Activated naive CD8-positive, alpha-beta T cell treated with anti-CD3 and anti-CD28 coated beads for 36 hours (primary cell): ENCODE measurements at places on chromosomes 3 and 15. TPM values are rescaled to one million over a fixed set of nuclear protein-coding genes. Genes with fewer than 3 reads are reported as not detected.
A peak's percentile ranks its signal among the peaks of the same experiment; 100 is the strongest.

TMEM39A gene
- total RNA-seq: 32.5 TPM

GRCh38 chr3:50936389-50936788, 261.7 kb downstream of the DOCK3 start:
- DNase-seq: no peak

- no peak for DNase-seq
Observed at GRCh38 chr15:32856753-32857152, 138.9 kb downstream of the GREM1 start.

GRCh38 chr15:39199076-39199475, 381.8 kb upstream of the THBS1 start:
- no peak for DNase-seq

DNA sequence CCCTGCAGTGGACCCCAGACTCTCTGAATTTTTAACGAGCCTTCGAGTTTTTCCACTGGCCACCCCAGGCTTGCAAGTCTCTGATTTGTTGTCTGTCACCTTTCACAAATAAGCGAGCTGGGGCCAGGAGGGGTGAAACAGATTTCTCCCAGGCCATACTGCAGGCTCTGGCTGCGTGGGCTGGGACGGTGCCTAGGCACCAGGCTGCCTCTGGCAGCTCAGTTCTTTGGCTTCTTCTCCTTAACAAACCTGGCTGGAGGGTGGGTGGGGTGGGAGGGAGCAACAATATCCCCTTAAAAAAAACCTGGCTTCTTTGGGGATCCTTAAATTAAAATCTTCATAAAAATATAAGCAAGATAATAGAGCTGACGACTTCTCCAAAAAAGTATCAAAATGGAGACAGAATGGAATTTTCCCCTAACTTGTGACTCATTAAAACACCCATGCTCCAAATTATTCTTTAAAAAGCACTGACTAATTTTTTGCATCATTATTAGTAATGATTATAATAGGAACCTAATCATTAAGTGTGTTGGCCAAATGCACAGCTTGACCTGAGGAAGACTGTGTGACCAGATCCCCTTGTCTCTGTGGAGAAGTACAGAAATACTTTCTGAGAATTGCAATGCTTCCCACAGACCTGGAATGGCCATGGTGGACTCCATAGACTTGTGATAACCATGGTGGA, 84.1 kb downstream of the SNRK start:
- no peak for DNase-seq

DNA sequence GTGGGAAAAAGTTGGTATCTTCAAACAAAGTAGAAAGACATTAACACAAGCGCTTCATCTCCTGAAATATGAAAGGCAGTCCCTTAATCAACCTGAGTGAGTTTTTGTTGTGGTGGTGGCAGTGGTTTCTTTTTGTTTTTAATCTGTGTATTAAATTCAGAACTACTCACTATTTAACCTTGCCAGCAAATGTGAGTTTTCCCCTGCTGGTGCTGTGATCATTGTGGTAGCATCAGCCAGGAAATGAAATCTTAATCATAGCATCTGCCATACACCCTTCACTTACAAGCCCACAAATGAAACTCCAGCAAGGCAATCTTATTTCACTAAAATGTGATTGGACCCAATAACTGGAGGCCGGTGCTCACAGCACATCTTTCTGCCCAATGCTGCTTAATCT, 229.7 kb downstream of the SHOX2 start:
- DNase-seq: no peak

GRCh38 chr3:111260878-111261277, 189.3 kb downstream of the NECTIN3 start:
- DNase-seq: no peak

DNA sequence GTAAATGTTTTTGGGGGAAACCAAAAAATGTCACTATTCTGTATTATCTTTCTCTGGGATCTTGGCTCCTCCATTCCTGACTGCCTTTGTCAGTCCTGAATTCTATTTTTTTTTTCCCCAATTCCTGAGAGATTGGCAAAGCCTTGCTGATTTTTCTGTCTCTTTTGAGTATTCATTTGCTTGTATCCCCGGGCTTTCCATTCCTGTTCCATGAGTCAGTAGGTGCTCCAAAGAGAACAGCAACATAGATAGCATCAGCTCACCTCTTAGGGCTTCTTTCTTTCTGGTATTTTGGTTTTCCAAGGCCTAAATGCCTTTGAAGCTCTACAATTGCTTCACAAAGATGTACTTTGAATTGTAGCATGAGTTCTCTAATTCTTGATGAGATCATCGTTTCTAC, 271.7 kb upstream of the LRRC3B start:
- no peak for DNase-seq

- peak; percentile 17 for DNase-seq
Observed at GRCh38 chr3:141913150-141913811, 36.8 kb downstream of the ATP1B3 start.

GRCh38 chr3:70065696-70066253, 66.2 kb downstream of the SAMMSON start:
- no peak for DNase-seq

GRCh38 chr15:38299216-38299615, 46.6 kb downstream of the SPRED1 start:
- no peak for DNase-seq

DNA sequence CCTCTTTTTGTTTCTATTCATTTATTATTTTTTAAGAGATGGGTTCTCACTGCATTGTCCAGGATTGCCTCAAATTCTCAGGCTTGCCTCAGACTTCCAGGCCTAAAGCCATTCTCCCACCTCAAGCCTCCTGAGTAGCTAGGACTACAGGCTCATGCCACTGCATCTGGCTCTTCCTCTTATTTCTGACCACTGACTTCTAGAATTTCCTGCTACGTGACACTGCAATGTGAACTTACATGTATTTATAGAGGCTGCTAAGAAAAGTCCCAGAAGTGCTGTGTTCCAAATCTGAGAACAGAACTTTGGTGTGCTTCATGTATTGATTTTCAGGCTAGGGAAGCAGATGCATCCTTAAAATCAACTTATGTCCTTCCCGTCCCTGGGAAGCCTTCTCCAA, 407.4 kb downstream of the RSL24D1 start:
- DNase-seq: no peak

GRCh38 chr15:57036352-57036751, 117.9 kb downstream of the TCF12 start:
- DNase-seq: no peak

CLPX gene
- total RNA-seq: 70.6 TPM

- no peak for DNase-seq
Observed at GRCh38 chr3:12815719-12816118, 19.2 kb downstream of the CAND2 start.

CFAP100 gene
- total RNA-seq: not detected

DNA sequence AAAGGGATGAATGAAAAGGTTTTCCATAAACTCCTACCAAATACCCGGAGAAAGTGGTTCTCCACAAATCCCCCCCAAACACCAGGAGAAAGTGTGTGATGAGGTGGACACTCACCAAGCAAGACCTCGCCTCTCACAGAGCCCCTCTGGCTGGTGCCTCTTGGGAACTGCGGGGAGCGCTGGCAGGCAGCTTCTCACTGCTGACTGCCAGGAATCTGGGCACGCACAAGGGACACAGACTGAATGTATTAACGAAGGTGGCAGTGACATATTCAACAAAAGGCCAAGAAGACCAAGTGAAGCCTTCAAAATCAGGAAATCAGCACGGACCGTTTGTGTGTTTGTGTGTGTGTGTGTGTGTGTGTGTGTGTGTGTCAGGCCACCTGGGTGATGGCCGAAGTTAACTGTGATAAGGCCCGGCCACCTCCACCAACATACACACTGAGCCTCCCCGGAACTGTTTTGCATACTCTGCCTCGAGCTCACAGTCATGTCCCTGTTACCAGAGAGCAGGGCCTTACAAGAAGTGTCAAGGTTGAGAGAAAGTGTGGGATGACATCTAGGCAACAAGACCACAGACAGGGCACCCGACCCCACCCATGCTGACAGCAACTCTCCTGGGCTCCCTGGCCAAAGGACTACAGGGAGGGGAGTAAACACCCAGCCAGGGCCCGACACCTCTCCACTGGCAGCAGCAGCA, 18.0 kb downstream of the ATP10A start:
- no peak for DNase-seq

- no peak for DNase-seq
Observed at GRCh38 chr3:157166115-157166514, 6.2 kb upstream of the CCNL1 start.

DNA sequence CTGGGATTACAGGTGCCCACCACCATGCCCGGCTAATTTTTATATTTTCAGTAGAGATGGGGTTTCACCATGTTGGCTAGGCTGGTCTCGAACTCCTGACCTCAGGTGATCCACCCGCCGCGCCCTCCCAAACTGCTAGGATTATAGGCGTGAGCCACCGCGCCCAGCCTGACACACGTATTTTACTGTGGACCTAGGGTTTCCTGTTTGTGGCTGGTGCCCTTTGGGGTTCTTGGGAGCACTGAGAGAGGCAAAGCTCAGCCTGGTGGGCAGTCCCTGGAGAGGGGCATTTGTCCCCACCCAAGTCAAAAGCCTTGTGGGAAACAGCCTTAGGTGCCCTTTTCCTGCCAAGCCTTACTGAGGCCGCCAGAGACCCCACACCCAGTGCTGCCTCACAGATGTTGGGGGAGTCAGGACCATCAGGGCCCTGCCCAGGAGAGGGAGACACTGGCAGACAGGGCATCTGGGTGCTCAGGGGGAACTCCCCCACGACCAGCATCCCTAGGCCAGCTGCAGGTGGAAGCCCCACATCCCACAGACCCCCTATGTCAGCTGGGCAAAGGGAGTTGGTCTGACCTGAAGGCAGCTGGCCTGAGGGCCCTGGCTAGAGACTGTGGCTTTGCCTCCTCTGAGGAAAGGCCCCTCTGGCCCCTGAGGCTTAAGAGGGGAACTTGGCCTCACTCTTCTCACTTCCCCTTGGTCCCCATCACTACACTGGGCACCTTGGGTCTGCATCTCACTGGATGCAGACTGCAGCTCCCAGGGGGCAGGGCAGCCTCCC, 35.1 kb downstream of the DNAH1 start:
- DNase-seq: no peak

NR2F2 gene
- total RNA-seq: not detected

SATB1 gene
- 92.0 TPM for total RNA-seq

GRCh38 chr3:63960048-63960711, 48.0 kb upstream of the SCAANT1 start:
- DNase-seq: no peak

KCNAB1 gene
- not detected for total RNA-seq

DNA sequence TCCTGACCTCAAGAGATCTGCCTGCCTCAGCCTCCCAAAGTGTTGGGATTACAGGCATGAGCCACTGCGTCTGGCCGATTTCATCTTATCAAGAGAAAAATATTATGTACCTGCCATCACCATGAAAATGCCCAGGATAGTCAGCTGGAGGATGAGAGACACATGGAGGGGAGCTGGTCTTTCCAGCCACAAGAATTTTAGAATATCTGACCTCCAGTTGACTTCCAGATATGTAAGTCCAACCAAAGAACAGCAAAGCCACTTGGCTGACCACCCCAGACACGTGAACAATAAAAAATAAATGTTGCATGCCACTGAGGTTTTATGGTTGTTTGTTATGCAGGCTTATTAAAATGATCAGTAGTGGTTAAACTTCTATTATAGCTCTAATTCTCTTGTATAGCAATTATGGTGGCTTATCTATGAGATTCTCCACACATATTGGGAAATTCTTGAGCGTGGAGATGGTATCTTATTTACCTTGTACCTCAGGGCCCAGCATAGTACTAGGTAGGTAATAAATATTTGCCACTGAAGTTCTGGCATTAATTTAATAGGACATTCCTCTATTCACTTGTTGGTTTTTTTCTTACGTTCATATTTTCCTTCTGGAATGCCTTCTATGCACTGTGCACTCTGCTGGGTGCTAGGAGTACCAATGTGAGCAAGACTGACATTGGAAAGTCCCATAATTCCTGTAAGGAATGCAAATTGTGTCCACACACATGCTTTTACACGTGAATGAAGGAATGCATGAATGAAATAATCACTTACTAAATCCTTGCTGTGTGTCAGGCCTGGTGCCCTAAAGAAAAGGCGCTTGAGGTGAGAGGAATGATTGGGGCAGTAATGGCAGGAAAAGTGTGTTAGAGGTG, 77.6 kb downstream of the EDEM1 start:
- no peak for DNase-seq

DNA sequence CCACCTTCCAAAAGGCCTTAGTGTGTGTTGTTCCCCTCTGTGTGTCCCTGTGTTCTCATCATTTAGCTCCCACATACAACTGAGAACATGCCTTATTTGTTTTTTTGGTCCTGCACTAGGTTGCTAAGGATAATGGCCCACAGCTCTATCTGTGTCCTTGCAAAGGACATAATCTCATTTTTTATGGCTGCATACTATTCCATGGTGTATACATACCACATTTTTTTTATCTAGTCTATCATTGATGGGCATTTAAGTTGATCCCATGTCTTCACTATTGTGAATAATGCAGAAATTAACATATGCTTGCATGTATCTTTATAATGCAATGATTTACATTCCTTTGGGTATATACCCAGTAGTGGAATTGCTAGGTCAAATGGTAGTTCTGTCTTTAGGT, 645.7 kb downstream of the PDCD6IP start:
- no peak for DNase-seq

LRRIQ4 gene
- total RNA-seq: 0.18 TPM

GRCh38 chr3:52820736-52821135, 9.7 kb downstream of the ITIH4 start:
- peak; percentile 28 for DNase-seq

GRCh38 chr3:113677737-113678136, 18.7 kb downstream of the USF3 start:
- DNase-seq: no peak

GRCh38 chr15:78170848-78171773, 21.9 kb downstream of the IDH3A start:
- no peak for DNase-seq

DNA sequence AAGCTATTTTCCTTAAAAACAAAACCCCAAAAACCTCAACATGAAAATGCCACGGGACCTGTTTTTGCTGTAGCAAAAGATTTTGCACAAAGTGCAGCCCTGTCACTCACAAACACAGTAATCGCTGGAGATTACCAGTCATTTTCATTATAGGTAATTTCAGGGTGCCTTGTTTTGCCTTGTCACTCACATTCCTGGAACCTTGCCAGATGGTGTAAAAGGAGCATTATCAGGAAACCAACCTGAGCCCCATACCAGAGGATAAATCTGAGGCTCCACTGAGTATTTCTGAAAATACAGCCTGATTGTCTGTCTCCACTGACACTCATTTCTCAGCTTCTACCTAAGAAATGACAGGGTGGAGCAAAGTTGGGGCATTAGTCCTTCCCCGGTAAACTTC, 791.3 kb upstream of the LMCD1 start:
- DNase-seq: no peak

DNA sequence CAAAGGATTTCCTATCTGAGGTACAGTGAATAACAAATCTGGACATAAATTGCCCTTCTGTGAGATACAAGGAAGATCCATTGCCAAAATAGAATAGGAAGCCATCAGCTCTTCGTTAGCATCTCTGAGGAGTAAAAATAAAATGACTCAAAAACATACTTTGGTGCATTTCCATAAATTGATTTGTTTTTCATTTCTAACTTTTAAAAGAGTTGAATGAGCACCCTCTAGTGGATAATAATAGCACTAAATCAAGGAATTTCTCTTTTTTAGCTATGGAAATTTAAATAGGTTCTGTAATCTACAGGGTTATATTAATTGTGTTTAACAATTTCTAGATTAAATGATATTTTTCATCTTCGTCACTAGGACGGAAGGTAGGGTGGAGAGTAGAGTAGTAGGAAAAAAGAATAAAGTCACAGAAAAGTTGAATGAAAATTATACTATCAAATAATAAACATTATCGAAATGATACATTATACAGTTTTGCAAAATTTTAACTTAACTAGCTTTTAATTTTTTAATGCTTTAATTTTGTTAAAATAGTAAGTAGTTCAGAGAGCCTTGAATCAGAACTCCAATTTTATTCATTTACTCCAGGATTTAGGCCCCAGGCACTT, 6.4 kb downstream of the NSUN3 start:
- DNase-seq: no peak

GRCh38 chr15:96792216-96792615, 461.7 kb downstream of the NR2F2 start:
- DNase-seq: no peak
